ENCODE measurements at places on chromosomes 1 and 21.

DNA sequence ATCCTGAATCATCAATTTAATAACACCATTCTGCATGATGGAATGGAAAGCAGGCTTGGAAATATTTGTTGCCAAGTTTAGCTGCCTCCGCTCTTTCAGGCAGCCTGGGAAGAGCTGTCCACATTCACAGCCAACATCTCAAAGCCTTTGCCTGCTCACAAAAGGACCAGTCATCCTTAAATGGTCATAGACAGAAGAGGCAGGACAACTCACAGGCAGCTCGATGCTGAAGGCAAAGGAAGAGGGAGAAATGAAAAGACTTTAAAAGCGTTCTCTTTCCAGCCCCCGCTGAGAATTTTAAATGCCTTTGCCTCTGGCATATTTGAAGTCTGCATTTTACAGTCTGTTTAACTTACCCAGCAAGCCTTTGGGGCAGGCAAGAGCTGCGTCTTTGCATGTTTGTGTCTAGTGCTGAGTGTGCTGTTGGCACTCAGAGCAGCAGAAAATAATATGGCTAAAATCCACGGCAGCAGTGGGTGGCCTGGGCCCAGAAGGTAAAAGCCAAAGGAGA is 68.9 kb downstream of the NMNAT2 start:
- DNase-seq, result peak; percentile 37

- no peak for DNase-seq
These were observed 312.8 kb downstream of the HLX start for GRCh38 chr1:221192055-221192454.

DNA sequence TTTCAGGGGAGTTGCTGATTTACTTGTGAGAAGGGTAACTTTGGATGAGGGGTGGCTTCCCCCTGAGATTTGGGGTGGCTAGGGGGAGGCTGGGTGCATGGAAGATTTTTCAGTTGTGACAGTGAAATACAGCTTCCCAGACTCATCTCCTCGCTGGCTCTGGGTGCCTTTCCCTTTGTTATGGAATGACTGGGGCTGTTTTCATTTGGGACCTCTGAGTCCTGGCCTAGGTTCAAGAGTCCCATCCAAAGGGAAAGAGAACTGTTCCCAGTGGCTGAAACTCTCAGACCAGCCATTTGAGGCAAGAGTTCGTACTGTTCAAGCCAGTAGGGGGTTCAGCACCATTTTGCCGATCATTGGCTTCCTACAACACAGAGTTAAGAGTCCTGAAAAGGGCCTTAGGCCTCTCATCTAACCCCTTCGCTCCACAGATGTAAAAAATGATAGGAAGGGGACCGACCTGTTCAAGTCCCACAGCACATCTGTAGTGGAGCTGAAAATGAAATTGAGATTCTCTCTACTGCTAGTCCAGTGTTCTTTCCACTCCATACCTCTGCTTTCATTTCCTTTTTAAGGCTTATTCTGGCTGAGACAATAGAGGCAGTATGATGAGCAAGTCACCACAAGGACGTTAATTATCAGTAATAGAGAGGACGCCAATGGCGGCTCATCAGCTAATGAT is 958 bp downstream of the DDR2 start:
- DNase-seq, result peak; percentile 17

DNA sequence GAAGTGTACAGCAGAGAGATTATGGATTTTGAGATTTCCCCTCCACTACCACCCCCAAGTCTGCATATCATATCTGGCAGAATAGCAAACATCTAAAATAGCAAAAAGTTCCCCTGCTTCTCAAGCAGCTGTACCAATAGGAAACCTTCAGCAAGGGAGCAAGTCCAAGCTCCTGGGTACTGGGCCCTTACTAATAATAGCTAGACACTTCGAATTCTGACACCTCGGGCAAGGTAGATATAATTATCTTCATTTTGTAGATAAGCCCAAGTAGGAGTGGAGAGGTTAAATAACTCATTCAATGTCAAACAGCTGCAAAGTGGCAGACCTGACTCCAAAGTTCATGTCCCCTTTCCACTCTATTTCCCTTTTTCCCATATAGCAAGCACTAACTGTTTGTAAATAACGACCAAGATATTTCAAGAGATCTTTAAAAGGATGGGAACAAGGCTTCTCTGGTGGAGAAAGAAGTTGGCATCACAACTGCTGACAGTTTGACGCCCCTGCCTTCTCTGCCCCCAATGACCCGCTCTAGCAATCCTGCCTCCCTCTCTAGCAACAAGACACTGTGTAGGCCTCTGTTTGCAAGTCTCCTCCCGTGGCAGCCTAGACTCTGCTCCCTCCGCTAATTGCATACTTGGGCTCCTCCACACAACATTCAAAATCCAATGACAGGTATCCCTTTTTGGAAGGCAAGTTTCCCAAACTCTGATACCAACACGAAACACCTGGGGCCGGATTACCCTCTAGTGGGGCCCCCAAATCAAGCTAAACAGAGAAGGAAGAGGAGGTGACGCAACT is 18.7 kb upstream of the ADAR start:
- DNase-seq, result no peak

- no peak for DNase-seq
These were observed 39.1 kb downstream of the KCNJ6 start for GRCh38 chr21:37877171-37877570.

GRCh38 chr1:46303872-46304326 is 401 bp downstream of the UQCRH start:
- no peak for DNase-seq

- peak; percentile 63 for DNase-seq
These were observed 53.4 kb downstream of the ZBTB18 start for GRCh38 chr1:244104309-244105060.

DNA sequence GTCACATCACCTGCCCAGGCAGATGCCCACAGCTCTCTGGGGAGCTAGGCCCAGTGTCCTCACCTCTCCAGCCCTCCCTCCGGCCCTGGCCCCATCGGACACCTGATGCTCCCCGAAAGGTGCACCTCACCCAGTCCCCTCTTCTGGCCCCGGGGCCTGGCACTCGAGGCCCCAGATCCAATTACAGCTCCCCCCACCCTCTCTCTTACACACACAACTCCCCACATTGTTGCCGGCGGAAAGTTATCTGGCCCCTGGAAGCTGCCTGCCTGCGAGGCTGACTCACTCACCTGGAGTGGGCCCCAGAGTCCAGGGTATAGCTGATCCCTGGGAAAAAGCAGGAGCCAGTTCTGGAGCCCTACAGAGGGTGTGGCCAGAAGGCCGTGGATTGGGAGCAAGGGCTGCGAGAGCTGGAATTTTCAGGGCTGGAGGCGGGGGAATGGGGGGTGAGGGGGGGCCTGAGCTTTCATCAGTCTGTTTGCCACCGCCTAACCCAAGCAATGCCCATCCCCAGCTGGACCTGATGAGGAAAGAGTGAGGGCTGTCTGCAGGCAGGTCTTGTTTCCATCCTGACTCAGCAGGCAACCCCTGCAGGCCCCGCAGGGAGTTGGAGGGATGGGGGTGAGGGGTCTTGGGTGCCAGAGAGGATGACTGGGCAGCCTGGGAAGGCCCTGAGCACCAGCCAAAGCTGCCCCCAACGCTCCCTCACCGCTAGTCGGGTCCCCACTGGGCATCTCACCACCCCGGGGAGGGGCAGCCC is 948 bp downstream of the FBXO2 start:
- peak; percentile 90 for DNase-seq

DNA sequence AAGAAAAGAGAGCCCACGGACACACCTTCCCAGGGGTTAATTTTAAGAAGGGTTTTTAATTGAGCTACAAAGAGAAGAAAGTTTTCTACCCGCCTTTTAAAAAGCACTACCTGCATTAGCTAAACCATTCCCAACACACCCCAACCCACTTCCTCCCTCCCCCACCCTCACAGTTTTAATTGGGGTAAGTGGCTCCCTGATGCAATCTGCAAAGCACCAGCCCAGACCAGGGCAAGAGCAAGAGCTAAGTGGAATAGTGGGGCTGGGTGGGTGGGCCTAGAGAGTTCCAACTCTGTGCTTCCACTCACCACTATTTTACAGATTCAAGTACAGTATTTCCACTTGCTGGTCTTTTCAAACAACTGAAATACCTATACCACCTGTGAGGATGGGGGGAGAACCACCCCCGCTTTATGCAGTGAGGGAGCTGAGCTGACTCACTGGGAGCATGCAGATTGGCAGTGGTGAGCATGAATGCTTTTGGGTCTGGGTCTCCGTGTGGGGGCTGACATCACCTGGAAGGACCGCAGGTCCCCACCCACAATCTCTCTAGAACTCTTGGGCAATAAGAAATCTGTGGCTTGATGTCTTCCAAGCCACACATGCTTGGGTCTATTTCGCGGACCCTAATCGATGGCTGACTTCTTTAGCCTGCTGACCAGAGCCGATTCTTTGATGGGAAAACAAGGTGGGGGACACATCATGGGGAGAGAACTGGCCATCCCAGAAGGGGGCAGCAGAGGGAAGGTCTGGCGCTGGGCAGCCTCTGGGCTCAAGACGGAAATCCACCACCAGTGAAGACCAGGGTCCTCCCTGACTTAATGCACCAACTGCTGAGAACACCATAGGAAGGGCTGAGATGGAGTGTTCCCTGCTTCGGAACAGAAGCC is 95.5 kb downstream of the SSBP3 start:
- DNase-seq, result peak; percentile 69

GRCh38 chr1:166918956-166919316 is 42.9 kb upstream of the TADA1 start:
- DNase-seq, result no peak

GRCh38 chr21:25273959-25274358 is 333.3 kb downstream of the MRPL39 start:
- no peak for DNase-seq

GRCh38 chr1:184563308-184563707 is 176.5 kb downstream of the C1orf21 start:
- DNase-seq, result peak; percentile 26

- DNase-seq, result no peak
These were observed 44.0 kb downstream of the HTR6 start for GRCh38 chr1:19708567-19709110.

- no peak for DNase-seq
These were observed 1.8 kb downstream of the TNNI3K start for GRCh38 chr1:74237035-74237434.

GRCh38 chr21:39849014-39849655 is 18.1 kb upstream of the PCP4 start:
- DNase-seq, result peak; percentile 40

GRCh38 chr1:206655471-206655882 is 20.1 kb downstream of the DYRK3 start:
- no peak for DNase-seq

DNA sequence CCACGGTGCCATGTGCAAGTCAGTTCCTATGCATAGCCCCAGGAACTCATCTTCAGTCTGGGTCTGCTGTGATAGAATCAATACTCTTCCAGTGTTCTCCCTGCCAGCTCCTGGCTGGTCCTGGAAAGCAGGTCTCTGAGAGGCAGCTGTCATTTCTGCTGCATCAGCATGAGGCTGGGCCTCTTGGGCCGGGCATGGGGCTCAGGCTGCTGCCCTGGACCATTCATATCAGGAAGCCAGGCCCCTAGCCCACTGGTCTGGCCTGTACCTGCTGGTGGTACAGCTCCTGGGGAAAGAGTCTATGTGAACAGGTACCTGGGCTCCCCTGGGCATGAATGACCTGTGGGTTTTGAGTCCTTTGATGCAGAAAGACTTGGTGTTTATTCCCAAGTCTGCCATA is 173.6 kb upstream of the CSF3R start:
- no peak for DNase-seq

DNA sequence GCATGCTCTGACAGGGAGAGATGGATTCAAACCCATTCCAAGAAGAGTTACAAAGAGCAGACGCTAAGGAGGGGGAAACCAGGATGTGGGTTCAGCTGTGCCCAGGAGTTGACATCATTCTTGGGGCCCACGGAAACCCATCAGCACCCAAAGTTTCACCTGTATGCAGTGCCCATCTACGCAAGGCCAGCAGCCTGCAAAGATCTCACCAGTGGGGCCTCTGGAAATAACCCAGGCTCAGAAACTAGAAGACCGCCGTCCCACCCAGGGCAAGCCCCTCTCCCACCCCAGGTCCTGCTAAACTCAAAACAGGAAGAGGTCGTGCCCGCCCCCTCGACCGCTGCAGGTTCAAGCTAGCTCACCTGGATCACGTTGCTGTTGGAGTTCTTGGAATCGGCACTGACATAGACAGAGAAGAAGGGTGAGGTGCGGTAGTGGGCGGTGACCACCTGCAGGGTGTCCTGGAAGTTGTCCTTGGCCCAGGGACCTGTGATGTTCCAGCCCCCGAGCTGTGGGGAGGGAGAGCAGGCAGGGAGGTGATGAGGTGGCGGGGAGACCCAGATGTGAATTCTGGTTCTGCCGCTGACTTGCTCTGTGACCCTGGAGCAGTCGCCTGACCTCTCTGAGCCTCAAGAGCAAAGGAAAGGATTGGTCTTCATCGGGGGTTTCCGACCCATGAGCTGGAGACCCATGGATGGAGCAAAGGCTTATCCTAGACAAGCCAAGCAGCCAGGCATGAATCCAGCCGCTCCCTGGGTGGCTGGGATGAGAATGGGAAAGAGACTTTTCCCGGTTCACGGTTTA is 31.7 kb downstream of the ECE1 start:
- no peak for DNase-seq

DNA sequence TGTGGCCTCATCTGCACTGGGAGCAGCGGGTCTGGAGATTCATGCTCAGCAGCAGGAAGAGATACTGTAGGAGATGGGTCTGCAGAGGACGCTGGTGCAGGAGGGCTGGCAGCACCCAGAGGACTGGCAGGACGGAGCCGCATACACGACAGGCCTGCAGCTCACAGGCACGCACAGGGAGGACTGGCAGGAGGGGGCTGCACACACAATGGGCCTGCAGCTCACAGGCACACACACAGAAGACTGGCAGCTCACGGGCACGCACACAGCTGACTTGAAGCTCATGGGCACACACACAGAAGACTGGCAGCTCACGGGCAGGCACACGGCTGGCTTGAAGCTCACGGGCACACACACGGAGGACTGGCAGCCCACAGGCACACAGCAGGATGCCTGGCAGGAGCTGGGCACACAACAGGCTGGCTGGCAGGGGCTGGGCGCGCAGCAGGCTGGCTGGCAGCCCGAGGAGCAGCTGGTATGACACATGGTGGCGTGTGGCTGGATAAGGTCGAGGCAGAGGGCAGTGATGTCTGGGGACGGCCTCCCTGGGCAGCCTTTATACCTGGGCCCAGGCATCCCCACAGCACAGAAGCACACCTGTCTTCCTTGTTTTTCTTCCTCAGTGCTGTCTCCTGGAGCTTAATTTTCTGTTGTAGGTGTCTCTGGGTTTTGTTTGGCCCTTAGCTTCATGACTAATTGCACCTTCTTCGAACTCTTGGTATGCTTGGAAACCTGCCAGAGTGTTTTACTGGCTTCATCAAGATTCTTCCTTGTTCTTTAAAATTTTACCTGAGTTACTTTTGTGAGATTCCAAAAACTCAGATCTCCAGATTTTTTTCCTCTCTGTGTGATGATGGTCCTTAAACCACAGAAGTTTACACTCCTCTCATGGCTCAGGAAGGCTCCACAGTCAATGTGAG is at the start of gene KRTAP12-2:
Gene KRTAP12-2 (minus strand): TSS at position 527 of the 920 bp plus-strand sequence. CDS start 41 bp downstream, at position 486.
- no peak for DNase-seq
